Cardiac ventricle fibroblast (primary cell): ENCODE measurements at places on chromosomes 3 and 15. TPM values are rescaled to one million over a fixed set of nuclear protein-coding genes. Genes with fewer than 3 reads are reported as not detected.

C15orf62 gene
- 0.05 and 0.25 TPM in 2 replicates for total RNA-seq

TOMM70 gene
- total RNA-seq = 40.9 and 51.2 TPM in 2 replicates

WDR93 gene
- 0.10 TPM in 1 of 2 replicates, not detected in the other for total RNA-seq

HES1 gene
- total RNA-seq = 5.3 and 7.1 TPM in 2 replicates

ALDH1L1 gene
- total RNA-seq = 93.4 and 96.4 TPM in 2 replicates

REC114 gene
- not detected in 2 replicates for total RNA-seq

SLCO2A1 gene
- total RNA-seq = 0.20 and 0.44 TPM in 2 replicates

TPRG1 gene
- 0.44 and 0.93 TPM in 2 replicates for total RNA-seq

CFAP92 gene
- total RNA-seq = not detected in 2 replicates

TEX264 gene
- 64.6 and 70.3 TPM in 2 replicates for total RNA-seq

RRP9 gene
- total RNA-seq = 22.3 and 24.1 TPM in 2 replicates

GOLGA6A gene
- not detected in 2 replicates for total RNA-seq

CISH gene
- 3.5 and 4.7 TPM in 2 replicates for total RNA-seq

EPM2AIP1 gene
- 11.5 and 21.4 TPM in 2 replicates for total RNA-seq

OR4F15 gene
- total RNA-seq = not detected in 2 replicates

PARP15 gene
- 0.44 TPM in 1 of 2 replicates, not detected in the other for total RNA-seq

NR1I2 gene
- not detected in 2 replicates for total RNA-seq

ZNF662 gene
- total RNA-seq = 1.1 and 1.4 TPM in 2 replicates

GOLGA8N gene
- 3.5 and 3.6 TPM in 2 replicates for total RNA-seq

LTF gene
- not detected in 2 replicates for total RNA-seq

FES gene
- 21.8 and 32.7 TPM in 2 replicates for total RNA-seq

EIF4A2 gene
- 251 and 455 TPM in 2 replicates for total RNA-seq

LRRC34 gene
- total RNA-seq = 3.6 and 4.6 TPM in 2 replicates

TMIE gene
- not detected in 2 replicates for total RNA-seq

KNG1 gene
- total RNA-seq = not detected in 2 replicates

CCK gene
- not detected in 2 replicates for total RNA-seq

DPPA2 gene
- total RNA-seq = not detected in 2 replicates

SH2D7 gene
- not detected in 2 replicates for total RNA-seq

RAD18 gene
- total RNA-seq = 2.8 and 2.9 TPM in 2 replicates

TEX9 gene
- total RNA-seq = 1.6 and 4.0 TPM in 2 replicates

ADAMTS9 gene
- total RNA-seq = 12.2 and 13.1 TPM in 2 replicates

CCDC13 gene
- 1.4 and 2.0 TPM in 2 replicates for total RNA-seq

STX19 gene
- total RNA-seq = not detected in 2 replicates

CLDN18 gene
- not detected in 2 replicates for total RNA-seq

PPARG gene
- total RNA-seq = 60.0 and 70.3 TPM in 2 replicates

ETV5 gene
- total RNA-seq = 11.2 and 15.7 TPM in 2 replicates

ANKRD28 gene
- 38.2 and 49.0 TPM in 2 replicates for total RNA-seq

BCHE gene
- total RNA-seq = 1.9 and 2.9 TPM in 2 replicates

RPL14 gene
- 689 and 727 TPM in 2 replicates for total RNA-seq

CHST13 gene
- total RNA-seq = not detected in 2 replicates

TOPAZ1 gene
- not detected in 2 replicates for total RNA-seq

FOXL2NB gene
- not detected in 2 replicates for total RNA-seq

GOLGA8S gene
- 0.19 and 0.39 TPM in 2 replicates for total RNA-seq
